Kidney glomerular epithelial cell (primary cell): ENCODE measurements at places on chromosomes 2 and 18.

DNA sequence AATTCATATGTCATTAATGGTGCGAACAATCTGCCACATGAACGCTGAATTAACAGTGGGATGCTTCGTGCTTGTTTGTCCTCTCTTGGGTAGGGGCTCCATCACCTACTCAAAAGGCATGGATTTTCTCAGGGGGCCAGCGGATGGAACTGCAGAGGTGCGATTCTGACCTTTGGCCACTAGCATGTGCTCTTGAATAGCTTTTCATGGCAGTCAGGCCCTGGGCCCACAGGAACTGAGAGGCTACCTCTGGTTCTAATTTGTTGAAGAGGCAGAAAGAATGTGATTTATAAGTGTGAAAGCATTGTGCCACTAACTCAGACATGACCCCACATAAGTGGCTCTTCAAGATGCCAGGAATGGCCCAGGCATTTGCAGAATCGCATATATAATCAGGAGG lies 283.2 kb downstream of the INSIG2 start:
- DNase-seq: peak; percentile 16

GRCh38 chr18:41144441-41144840 lies 810.6 kb upstream of the PIK3C3 start:
- DNase-seq: peak; percentile 21

DNA sequence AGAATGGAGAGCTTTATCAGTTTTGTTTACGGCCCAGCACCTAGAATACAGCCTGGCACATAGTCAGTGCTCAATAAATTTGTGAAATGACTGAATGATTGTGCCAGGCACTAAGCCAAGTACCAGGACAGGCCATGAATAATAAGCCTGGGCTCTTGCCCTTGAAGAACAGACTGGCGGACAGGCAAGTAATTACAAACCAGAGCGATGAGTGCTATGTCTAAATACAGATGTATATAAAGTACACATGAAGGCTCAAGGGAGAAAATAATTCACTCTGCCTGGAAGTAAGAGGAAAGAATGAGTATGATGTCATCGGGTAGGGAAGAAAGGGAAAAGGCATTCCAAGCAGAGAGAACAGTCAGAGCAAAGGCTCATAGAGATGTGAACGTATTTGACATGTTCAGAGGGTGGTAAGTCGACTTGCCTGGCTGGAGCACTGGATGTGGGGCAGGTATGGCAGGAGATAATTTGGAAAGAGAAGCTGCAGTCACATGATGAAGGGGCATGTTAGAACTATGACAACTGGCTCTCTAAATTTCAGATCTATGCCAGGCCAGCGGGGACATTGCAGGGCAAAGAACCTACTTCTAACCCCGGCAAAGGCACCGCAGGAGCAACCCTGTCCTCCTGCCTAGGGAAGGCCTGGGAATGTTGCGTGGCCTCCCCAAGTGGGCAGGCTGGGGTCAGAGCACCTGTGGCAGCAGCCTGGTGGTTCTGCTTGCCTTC lies 119.1 kb upstream of the STPG4 start:
- DNase-seq: no peak

DNA sequence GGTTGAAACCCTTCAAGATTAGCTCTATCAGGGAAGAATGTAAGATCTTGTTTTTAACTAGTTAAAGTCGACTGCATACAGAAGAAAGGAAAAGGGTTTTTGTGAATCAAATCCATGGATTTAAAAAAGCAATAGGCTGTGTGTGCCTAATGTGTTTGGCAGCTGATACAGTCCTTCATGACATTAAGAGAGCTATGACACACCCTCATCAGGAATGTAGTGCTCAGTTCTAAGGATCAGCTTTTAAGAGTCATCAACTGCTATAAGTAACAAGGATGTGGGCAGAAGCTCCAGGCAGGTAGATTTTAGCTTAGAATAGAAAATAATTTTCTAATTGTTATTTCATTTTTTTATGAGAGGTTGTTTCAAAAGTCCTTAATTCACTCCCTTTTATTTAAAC lies 52.9 kb downstream of the PPP1R1C start:
- peak; percentile 26 for DNase-seq

DNA sequence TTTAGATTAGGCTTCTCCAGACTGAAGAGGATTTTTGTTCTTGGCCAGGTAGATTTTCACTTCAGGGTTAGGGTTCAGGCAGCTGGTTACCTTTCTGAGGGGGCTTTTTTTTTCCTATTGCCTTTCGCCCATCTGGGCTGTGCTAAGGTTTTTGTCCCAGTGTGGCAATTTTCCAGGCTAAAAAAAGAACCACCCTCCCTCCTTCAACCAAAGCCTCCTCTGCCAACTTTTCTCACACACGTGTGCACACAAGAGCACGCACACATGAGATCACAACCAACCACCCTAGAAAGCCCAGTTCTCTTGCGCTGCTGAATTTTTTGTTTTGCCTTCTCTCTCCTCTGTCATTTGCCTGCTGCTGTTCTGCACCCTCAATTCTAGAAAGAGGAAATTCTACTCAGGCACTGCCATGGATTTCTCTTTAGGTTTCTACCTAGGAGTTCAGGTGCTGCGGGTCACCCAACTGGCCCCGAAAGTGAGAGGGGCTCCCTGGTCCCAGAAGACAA lies 8.5 kb upstream of the CXCR4 start:
- no peak for DNase-seq

GRCh38 chr2:15494877-15495276 lies 66.3 kb downstream of the NBAS start:
- DNase-seq: no peak

DNA sequence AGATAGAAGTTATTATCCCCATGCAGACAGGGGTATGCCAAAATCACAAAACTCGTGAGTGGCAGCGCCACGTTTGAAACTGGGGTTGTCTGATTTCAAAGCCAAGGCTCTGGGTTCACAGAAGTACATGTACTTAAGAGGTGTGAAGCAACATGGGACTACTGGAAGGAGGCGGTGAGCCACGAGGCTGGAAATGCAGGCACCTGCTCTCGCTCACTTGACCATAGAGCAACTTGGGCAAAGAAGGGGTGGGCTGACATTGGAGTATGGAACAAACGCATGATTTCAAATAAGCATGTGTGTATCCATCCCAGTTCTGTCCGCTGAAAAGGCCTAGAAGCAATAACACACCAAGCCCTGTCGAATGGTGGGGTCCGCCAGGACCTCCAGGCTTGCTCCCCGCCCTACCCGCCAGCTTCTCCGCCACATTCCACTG lies 593 bp upstream of the ACTR2 start:
- no peak for DNase-seq

- DNase-seq: peak; percentile 95
Measured at GRCh38 chr2:46229134-46230063, 67.8 kb upstream of the EPAS1 start.

DNA sequence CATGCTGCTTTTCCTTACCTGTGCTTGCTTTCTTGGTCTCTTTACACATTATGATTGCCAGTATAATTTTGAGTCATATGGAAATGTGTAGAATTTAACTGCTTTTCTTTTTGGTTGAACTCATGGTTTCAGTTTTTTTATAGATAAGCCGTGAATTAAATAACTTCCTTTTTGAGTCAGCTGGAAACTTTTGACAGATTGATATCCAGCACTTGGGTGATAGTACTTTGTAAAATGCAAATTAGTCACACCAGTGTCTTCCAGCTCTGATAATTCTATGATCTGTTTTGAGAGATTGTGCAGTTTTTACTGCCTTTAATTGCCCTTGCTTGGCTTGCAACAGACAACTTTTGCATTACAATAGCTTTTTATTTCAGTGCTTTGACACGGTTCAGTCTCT lies 86.4 kb downstream of the NCOA1 start:
- no peak for DNase-seq

DNA sequence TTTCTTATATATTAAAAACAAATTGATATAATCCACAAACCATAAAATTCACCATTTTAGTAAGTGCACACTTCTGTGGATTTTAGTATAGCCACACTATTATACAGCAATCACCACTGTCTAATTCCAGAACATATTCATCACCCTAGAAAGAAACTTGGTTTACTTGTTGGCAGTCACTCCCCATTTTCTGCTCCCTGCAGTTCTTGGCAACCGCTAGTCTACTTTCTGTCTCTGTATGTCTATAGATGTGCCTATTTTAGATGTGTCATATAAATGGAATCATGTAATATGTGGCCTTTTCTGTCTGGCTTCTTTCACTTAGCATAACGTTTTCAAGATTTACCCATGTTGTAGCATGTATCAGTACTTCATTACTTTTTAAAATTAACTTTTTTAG lies 5.7 kb downstream of the CKAP2L start:
- DNase-seq: no peak

- DNase-seq: peak; percentile 68
Measured at GRCh38 chr2:110157153-110157793, 41.7 kb upstream of the MALL start.

DNA sequence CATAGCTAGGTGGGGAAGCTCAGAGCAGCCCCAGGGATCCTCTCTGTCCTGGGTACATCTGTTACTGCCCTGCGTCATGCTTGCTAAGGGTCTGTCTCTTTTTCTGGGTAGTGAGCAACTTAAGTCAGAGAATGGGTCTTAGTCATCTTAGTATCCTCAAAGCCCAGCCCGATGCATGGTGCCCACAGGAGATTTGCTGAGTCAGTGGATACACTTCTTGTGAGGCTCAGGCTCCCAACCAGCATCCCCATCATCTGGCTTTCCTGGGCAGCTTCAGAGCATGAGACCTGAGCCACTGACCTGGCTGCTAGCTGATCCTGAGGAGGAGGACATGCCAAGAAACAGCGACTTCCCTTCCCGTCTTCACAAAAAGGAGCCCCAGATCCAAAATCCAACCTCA lies 10.0 kb downstream of the FOXI3 start:
- DNase-seq: no peak

DNA sequence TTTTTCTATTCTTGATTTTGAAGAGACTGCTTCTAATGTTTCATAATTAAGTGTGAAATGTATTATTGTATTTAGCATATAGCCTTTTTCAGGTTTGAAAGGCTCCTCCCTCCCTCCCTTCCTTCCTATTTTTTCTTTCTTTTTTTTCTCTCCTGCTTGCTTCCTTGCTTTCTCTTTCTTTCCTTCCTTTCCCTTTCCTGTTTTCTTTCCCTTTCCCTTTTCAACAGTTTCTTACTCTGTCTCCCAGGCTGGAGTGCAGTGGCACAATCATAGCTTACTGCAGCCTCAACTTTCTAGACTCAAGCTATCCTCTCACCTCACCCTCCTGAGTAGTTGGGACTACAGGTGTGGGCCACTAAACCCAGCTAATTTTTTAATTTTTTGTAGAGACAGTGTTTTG lies 44.6 kb downstream of the RMDN2 start:
- no peak for DNase-seq

GRCh38 chr18:3623769-3624545 lies 174.0 kb downstream of the TGIF1 start:
- DNase-seq: peak; percentile 91

DNA sequence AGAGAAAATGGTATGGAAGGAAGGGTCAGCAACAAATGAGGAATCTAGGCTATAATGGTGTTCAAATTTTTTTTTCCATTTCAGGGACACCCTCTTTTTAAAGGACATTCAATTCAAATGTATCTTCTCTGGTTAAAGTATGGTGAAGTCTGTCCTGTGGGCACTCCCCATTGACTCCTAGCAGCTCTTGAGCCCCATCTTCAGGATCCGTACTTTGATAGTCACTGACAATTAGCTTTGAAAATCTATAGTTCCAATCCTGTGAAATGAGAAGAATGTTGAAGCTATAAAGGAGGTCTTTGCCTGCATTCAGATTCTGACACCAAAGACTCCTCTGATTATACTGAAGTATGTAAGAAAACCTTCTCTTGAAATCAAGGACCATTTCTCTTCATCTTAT lies 43.3 kb downstream of the KCNH7 start:
- no peak for DNase-seq

DNA sequence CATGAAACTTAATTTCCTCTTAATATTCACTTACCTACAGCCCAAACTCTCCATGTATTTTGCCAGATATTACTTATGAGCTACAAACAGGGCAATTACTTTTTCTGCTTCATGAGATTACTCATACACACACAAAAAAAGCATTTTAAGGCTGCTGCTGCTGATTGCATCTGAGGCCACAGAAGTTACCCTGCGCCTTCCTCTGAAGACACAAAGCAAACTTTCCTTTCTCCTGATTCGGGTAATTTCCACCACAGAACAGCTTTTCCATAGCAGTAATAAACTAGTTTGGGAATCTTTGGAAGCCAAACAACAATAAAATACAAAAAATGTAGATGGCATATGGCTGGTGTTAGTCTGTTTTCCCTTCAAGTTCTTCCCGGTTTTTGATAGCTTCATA lies 6.2 kb downstream of the TTC32 start:
- no peak for DNase-seq

DNA sequence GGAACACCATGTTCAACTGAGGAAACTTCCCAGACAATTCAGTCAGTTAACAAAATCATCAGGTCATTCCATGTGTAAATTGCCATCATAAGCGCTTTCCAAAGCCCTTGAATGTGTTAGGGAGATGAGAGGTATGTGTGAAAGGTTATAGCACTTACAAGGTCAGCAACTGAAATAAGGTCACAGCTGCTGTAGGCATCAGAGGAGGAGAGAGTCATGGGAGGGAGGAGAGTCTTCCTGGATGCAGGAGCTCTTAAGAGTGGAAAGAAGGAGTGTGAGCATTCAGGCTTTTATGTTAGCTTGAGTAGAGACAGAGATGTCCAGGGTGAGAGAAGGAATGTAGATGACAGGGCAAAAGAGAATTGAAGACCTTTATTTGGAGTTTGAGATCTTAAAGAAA lies 67.0 kb downstream of the CAB39 start:
- DNase-seq: no peak

DNA sequence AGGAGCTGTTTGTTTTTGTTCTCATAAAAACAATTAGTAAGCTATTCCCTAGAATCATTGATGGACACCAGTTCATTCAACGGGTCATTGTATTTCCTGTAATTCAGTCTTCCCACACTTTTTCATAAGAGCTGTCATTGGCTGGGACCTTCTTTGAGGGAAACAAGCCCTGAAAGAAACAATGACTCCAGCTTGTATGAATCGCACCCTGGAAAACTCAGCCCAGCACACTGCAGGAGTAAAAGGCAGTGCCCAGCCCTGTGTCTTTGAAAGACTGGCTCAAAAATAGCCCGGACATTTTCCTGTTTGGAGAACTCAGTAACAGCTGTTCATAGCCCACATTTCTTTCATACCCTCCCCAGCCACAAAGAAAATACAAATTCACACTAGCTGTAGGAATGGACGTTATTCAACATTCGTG lies 81.5 kb downstream of the NCKAP5 start:
- DNase-seq: peak; percentile 69

DNA sequence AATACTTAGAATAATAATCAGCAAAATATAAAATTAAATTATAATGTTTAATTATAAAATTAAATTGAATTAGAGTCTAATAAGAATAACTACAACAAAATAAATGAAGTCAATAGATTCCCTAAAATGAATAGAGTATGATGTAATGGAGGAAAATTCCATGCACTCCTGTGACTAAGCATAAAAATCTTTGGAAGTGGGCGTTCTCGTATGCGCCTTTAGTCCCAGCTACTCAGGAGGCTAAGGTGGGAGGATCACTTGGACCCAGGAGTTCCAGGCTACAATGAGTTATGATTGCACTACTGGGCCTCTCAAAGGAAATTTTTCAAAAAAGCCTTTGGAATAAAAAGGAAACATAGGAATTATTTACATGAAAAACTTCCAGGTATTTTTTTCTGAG lies 955.4 kb upstream of the POU3F3 start:
- no peak for DNase-seq
